Stimulated activated CD8-positive, alpha-beta memory T cell treated with anti-CD3 and anti-CD28 coated beads, Interleukin-7, amount 100 ng/mL, for 4 hours (primary cell): ENCODE measurements at places on chromosomes 1 and 21.

GRCh38 chr1:1182491-1183220, 9.0 kb downstream of the TTLL10 start:
- DNase-seq = no peak

GRCh38 chr1:154352245-154352580, 26.9 kb downstream of the ATP8B2 start:
- no peak for DNase-seq

DNA sequence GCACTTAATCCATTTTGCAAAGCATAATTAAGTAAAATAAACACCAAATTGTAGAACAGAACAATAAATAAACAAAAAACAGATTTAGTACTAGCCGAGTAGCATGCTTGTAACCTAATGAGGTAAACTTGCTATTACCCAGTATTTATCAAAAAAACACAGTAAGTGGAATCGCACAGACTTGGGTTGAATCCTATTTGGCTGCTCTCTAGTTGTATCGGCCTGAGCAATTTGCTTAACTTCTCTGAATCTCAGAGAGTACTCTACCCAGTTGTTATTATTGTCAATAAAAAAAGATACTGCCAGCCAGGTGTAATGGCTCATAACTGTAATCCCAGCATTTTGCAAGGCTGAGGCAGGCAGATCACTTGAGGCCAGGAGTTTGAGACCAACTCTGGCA, 664.3 kb downstream of the ADGRL2 start:
- no peak for DNase-seq

DNA sequence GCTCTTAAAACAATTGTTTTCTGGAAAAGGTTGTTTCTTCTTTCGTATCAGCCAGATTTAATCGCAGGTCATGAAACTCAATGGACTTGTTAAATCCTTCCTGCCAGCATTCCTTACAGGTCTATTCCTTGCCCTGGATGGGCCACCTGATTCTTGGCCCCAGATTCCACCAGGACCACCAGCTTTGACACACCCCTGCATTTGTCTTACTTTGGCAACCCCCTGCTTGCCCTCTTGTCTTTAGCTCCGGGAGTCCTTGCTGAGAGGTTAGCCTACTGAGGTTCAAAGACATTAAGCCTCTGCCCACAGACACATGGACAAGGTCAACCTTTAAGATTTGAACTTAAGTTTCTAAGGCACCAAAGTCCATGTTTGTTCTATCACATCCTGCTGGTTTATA, 27.1 kb upstream of the DAB1 start:
- no peak for DNase-seq

DNA sequence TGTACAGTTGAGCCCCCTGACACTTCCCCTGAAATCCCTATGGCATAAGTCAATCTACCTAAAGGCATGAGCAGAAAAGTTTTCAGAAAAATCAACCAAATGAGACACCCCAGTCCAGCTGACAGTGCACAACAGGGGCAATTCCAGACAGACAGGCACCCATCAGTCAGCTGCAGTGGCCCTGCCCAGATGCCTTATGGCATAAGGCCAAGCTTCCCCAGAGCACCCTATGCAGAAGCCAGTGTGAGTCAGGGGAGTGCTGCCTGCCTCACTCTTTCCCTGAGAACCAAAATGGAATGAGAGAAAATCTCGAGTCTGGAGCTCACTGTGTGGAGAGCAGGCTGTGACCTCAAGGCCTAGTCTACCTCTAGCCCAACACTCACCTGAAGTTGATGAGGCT, 38.1 kb downstream of the MRAP start:
- no peak for DNase-seq

DNA sequence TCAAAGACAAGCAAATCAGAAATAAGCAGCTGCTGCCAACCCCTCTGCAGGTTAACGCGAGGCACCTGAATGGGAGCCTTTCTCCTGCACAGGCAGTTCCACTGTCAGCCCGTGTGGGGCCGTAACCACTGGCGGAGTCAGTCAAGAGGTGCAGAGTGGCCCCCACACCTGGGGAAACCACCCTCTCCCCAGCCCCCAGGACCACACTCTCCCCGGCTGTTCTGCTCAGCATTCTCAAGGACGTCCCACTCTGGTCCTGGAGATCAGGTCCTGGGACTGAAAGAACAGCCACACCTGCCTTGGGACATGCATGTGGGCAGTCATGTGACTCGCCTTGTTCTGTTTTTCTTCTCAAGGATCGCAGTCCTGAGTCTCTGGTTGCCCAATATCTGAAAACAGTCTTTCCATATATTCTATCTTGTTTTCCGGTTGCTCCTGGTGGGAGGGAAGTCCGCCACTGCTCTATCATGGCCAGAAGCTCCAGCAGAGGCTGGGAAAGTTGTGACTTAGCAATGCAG, 252.5 kb downstream of the PTPRU start:
- DNase-seq = no peak

- DNase-seq = no peak
These were observed 10.7 kb downstream of the TMEM81 start for GRCh38 chr1:205073511-205073910.

- DNase-seq = no peak
These were observed 110.4 kb upstream of the IFFO2 start for GRCh38 chr1:19066874-19067181.

GRCh38 chr1:13996334-13996733, 296.3 kb downstream of the PRDM2 start:
- DNase-seq = no peak

DNA sequence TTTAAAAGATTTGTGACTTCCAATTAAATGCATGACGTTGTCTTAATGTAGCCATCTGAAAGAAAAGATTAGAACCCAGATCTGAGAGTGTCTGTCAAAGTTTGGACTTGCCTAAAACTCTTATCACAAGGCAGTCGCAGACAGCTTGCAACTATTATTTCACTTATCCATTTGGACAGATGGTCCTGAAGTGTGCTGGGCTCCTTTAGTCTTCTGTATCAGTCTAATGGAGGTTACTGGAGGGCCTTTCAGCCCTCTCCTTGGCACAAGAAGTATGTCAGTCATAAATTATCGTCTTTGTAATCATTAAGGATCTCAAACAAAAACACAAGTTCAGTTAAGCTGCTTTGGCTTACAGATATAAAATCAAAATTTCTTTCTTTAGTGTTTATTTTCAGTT, 15.5 kb downstream of the PROX1 start:
- DNase-seq = no peak

DNA sequence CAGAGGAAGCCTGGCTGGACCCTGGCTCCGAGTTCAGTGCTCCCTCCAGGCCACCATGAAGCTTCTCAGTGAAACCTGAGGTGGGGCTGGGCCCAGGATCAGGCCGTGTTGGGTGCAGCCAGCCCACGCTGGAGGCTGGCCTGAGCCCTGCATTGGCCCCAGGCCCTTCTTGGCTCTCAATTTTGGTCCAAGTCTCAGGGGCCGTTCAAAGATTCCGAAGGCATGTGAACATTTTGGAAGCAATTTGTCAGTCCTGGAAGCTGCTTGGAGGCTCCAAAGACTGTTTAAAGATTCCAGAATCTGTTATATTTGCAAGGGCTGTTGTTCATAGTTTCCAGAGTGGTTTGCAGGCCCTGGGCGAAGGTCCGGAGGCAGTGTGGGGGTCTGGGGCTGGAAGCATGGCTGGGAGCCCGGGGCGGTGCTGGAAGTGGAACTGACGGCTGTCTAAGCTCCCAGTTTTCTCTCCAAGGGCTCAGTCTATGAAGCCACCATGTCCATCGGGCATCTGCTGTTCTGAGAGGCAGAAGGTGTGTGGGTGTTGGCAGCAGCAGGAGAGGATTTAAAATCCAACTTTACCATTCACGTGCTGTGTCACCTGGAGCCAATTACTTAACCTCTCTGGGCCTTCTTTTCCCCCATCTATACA, 104.9 kb downstream of the EPHB2 start:
- no peak for DNase-seq

DNA sequence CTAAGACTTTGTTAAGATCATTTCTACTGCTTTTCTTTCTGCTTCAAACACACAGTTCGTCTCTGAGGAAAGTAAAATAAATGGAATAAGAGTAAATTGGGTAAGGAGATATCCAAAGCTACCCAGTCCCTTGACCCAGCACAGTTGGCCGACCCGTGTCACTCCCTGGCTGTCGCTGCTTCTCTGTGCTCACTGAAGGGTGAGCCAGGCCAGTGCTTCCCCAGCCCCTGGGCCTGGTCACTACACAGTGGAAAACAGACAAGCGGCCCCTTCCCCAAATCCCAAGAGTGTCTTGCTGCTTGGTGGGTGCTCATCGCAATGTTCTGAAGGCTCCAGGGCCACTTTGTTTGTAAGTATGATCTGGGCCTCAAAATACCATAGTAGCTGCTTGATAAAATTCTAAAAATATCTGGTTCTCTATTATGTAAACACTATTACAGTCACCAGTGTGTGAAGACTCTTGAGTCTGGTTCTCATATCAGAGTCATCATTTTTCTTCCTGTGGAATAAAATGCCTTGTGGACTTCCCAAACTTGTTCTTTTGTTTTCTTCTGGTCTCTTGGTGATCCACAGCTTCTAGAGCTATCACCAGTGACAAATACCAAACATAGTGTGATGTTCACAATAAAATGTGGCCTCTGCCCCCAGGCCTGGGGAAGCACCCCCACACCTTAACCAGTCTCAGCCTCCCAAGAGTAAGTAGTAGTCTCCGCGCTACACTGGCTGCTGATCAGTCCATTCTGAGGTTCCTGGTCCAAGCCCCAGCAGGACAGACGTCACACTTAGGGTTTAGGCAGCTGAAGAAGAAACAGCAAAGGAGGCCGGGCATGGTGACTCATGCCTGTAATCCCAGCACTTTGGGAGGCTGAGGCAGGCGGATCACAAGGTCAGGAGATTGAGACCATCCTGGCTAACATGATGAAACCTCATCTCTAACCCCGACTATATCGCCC, 106.2 kb downstream of the DHRS3 start:
- no peak for DNase-seq

GRCh38 chr1:99768524-99769245, 2.2 kb upstream of the FRRS1 start:
- no peak for DNase-seq

GRCh38 chr1:47931395-47931794, 65.8 kb downstream of the TRABD2B start:
- DNase-seq = no peak

DNA sequence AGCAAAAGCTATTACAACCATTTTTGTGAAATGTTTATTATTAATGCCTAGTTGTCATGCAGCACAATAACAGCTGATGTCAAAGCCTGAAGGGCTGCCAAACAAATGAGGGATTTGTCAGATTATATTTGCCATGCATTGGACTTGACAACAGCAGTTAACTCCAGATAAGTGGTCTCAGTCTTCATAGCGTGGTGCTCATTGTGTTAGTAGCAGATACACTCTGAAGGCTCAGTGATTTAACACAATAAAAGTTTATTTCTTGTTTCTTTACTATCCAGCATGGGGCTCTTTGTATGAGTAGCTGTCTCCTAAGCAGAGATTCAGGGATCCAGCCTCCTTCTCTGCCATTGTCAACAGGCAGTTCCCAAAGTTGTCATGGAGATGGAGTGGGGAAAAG, 76.0 kb upstream of the PTGFRN start:
- no peak for DNase-seq

DNA sequence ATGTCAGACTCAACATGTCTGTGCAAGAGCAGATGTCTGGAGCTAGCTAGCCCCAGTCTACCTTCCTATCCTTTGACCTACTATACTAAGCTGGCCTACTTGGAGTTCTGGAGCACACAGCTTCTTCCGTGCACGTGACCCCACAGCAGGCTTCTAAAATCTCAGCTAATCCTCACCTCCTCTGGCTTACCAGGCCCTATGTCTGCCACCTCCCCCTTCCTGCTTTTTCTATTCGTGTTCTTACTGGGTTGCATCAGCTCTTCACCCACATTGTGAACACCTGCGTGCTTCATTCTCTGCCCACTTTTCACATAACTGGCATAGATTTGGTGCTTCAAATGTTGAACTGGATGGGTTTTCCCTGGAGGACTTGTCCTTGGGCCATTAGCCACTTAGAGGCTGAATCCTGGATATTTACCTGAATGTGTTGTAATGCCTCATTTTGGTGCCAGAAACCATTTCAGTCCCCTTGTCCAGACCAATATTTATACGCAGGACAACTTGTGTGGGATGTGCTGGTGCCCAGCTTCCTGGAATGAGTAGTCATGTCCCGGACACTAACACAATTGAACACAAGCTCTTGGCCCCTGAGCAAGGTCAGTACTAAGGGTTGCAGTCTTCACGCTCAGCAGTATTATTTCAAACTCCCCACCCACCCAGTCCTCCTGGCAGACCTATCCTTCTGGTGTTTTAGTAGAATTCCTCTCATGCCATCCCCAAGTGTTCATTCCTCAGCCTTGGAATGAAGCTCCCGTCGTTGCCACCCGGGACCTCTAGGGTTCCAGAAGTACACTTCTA, 24.0 kb downstream of the TENT5C start:
- DNase-seq = no peak

GRCh38 chr1:248891758-248892157, 14.3 kb upstream of the PGBD2 start:
- DNase-seq = no peak

DNA sequence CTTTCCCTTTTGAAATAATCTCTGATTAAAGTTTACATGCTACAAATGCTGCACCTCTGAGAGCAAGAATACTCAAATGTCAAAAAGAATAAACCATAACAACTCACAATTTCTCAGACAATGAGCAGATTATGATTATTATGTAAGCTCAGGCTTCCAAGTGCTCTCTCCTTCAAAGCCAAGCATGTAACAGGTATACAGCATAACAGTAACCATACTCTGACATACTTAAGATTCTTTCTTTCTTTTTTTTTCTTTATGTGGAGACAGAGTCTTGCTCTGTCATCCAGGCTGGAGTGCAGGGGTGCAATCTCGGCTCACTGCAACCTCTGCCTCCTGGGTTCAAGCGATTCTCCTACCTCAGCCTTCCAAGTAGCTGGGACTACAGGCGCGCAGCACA, 155.4 kb downstream of the EIF4G3 start:
- DNase-seq = no peak

DNA sequence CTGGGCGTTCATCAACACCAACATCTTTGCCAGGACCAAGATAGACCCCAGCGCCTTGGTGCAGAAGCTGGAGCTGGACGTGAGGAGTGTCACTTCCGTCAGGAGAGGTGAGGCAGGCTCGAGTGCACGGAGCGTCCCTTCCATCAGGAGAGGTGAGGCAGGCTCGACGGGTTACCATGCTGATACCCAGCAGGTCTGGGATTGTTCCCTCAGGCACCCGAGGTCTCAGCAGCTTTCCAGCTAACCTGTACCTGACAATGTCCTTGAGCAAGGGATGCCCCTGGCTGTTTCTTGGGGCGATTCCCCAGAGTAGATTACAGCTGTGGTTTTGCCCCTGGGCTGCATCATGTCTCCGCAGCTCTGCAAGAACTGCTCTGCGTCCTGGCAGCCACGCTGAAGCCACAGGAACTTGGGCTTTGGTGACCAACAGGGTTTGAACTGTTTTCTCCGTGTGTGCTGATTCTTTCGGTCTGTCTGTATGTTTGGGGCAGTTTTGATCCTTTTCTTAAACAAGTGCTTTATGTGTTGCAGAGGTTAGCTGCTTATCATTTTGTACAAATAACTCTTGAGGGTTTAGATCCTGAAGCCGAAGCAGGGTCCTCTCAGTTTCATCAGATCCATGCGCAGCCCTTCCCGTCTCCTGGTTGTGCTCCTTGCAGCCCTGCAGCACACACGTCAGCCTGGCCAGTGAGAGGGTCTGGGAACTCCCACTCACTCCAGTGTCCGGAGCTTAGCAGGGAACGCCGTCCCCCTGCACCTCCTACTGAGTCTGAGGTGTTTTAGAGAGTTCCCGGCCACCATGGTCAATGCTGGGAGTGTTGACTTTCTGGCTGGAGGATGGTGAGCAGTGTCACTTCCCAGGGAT, 4.1 kb downstream of the SLX9 start:
- DNase-seq = no peak
